ENCODE measurements at places on chromosomes 5 and 9. TPM values are rescaled to one million over a fixed set of nuclear protein-coding genes. Genes with fewer than 3 reads are reported as not detected.

DNA sequence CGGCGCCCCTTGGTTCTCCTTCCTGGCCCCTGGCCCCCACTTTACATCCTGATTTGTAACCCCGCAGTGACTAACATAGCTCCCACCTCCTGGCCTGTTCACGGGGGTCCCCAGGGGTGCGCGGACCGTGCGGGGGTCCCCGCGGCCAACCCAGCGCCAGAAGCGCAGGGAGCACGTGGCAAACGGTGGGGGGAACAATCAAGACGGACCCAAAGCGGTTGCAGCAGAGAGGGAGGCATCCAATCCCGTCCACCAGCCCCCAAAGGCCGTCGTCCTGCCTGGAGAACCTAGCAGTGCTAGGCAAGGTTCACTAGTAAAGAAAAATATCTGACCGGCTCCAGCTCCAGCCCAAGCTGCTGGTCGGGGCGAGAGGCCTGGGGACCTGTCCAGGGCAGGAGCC, 201.5 kb downstream of the AUH start:
- no peak for ATAC-seq

- ATAC-seq = no peak
Observed at GRCh38 chr5:150215979-150216944, 26.4 kb downstream of the SLC6A7 start.

Gene AFAP1L1
- 3.0 TPM for total RNA-seq

Gene VAV2
- total RNA-seq = 9.1 TPM

DNA sequence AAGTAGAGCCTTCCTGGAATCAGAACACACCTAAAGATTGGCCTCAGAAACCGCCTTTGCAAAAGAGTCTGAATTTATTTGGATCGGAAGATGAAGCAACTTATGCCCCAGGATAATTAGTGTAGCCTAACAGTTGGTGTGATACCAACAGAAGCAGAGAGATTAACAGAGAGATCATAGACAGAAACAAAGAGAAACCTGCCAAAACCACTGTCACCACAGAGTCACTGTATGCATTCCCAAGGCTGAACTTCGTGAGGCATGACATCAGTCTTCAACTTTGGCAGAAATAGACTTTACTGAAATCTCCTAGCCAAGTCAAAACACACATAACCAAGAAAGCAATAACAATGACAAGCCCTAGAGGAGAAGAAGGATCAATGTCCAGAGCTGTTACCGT, 361.8 kb downstream of the ELAVL2 start:
- no peak for ATAC-seq

Gene GFRA3
- total RNA-seq = not detected
